ENCODE measurements at places on chromosomes 7 and 10.

DNA sequence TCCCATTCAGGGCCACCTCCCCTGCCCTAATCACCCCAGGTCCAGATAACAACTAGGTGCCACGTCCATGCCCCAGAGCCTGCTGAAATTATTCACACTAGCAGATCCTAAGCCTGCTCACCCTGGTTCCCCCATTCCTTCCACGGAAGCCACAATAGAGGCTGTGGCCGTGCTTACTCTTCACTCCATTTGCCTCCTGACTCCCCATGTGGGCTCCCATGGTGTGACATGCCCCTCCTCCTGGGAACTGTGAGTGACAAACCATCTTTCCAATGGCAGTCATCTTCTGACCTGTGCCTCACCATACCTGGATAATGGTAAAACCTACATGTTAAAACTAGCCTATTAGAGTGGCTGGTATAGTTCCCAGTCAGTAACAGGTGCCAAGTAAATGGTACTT lies 216.2 kb upstream of the PRKCQ start:
- no peak for DNase-seq

GRCh38 chr7:48042636-48043035 lies 7.3 kb downstream of the C7orf57 start:
- DNase-seq, result peak; percentile 26

GRCh38 chr10:115503546-115503945 lies 410.4 kb downstream of the ATRNL1 start:
- DNase-seq, result no peak

DNA sequence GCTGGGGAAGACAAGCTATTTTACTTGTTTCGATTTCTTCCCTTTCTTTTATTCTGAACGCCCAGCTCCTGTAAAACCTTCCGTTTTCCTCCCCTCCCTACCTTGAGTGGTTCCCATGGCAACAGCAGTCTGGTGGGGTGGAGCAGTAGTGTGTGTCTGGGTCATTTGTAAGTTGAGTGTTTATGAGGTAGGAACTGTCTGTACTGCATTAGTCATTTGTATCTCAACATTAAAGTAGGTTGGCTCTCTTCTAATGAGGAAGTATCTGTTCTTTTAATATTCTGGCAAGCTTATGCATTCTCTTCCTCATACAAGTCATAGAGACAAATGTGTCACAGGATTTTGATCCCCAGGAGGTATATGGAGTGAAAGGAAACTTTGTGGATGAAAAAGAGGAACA lies 85.3 kb upstream of the CCDC6 start:
- peak; percentile 82 for DNase-seq
